ENCODE measurements at places on chromosomes 1 and 21.

DNA sequence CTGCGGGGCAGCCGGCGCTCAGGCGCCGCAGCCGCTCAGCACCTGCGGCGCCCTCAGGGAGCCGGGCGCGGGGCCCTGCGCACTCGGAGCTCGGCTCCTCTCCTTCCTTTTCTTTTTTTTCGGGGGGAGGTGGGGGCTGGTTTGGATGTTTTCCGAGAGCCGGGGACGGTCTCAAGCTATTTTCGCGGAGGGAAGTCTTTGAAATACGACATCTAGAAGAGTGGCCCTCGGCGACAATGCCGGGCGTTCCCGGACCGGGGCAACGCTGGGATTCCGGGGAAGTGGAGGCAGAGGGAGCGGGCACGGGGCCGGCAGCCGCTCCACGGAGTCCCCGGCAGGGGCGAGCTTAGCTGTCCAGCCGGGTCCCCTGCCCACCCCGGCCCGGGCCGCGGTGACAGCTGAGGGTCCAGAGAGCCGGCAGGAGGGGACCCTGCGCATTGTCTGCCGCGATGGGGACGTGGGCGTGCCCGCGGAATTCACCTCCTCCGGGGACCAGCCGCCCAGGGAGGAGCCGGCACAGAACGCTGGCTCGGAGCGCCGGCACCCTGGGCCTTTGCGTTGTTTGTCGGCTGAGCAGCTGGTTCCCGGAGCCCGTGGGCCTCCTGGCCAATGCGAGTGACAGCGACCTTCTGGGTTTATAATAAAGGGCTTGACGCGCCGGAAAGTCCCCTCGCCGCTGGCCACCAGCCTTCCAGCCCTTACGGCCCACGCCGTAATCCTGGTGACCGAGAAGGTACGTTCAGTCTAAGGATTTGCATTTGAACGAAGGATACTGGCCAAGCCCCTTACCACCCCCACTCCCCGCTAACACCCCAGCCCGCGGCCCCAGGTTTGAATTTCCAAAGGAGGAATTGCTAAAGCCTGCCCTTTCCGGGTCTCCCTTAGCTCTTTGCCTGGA, 582 bp downstream of the SLC37A1 start:
- peak; percentile 73 for DNase-seq

DNA sequence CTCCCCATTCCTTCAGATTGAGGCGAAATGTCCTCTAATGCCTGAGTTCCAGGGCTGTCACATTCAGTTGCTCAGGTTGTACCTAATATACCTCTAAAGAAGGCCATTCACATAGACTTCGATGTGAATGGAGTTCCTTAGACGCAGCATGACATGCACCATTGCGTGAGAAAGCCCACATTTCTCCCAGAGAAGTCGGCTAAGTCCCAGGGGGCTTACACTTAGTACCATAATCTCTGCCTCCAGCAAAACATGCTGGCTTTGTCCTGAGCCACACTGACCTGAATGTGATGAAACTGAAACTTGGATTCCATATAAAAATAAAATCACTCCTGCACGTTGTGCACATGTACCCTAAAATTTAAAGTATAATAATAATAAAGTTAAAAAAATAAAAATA, 23.2 kb upstream of the SLC2A1 start:
- DNase-seq: no peak

DNA sequence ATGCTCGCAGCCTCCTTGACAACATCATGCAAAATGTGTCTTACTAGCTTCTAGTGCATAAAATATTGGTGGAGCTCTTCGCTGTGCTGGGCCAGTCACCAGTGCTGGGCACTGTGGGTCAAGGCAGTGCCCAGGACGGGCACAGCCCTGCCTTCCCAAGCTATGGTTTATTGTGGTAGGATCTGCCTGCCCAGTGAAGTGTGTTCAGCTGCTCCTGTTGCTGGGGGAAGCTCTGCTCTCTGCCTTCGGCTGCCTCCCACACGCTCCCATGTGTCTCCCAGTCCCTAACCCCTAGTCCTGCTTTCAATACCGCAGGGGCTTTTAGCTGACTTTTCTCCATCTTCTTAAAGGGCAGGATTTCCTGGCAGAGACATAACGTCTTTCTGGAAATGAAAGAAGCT, 15.7 kb downstream of the EPHX1 start:
- DNase-seq: no peak

GRCh38 chr1:20615946-20616846, 17.1 kb upstream of the PINK1 start:
- DNase-seq: no peak

DNA sequence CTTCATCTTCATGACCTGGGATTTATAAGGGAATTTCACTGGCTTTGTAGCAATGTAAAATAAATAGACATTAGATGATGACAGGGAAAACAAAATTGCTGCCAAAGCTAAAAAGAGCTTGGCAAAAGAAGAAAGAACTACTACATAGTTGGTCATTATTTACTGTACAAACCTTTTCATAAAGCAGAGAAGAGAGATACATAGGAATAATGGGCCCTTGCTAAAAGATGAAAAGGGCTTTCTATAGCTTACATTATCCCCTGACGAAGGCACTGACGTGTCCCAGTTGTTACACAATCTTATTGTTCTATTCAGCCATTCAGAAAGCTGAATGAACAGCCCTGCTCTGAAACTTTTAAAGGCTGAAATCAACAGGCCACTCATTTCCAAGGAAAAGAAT, 57.1 kb downstream of the ZC3H11B start:
- DNase-seq: no peak

DNA sequence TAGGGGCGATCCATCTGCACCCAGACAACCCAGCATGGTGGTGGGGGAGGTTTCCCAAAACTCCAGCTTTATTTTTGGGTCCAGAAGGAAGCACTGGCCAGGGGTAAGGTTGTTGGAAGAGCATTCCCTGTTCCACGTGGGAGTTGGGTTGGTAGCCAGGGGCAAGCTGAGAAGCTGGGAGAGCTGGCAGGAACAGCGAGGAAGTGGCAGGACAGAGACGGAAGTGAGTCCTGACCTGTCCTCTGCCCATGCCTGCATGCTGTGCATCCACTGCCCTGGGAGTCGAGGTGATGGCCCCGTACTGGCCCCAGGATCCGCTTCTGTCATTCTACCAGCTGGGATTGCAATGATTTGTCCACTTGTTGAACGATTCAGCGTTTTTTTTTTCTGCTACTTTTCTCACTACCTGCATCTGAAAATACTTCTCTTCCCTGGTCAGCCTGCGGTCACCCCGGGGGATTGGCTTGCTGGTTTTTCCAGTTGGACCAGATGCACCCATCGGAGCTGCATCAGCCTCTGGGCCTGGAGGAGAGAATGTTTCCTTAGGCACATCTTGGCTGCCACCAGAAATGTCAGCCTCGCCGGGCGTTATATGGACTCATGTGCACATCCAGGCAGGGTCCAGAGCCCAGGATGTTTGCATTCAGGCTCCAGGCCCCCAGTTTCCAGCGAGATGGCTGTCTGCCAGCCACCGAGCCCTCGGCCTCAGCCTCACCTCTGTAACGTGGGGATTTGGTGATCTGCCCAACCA, 28.3 kb upstream of the TMPRSS2 start:
- DNase-seq: no peak

- DNase-seq: no peak
These were observed 14.6 kb downstream of the ARHGEF10L start for GRCh38 chr1:17553975-17554700.

- DNase-seq: no peak
These were observed 8.0 kb upstream of the FAM20B start for GRCh38 chr1:179017383-179018326.

GRCh38 chr21:32036756-32037155, 163.9 kb downstream of the HUNK start:
- no peak for DNase-seq

DNA sequence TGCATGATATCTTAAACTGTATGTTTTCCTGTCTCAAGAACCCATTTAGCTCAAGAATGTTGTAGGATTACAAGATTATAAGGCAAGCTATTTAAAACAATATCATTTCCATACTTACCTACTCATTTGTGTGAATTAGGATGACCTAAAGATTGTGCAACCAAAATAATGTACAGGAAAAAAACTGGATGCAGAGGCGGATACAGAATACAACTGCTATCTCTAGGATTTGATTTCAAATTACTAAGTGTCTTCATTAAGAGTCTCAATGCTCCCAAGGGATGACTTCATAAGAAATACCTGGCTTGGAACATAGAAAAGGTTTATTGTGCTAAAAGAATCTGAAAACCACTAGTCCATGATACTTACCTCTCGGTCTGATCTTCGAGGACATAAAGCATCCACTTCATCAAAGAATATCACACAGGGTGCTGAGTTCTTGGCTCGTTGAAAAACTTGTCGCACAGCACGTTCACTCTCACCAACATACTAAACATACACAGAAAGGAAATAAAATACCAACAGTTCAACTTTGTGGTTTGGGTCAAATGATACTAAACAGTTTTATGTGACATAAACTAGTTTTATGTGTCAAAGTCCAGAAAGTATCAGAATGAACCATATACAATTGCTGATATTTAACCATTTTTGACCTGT, 54.9 kb downstream of the NVL start:
- DNase-seq: no peak

DNA sequence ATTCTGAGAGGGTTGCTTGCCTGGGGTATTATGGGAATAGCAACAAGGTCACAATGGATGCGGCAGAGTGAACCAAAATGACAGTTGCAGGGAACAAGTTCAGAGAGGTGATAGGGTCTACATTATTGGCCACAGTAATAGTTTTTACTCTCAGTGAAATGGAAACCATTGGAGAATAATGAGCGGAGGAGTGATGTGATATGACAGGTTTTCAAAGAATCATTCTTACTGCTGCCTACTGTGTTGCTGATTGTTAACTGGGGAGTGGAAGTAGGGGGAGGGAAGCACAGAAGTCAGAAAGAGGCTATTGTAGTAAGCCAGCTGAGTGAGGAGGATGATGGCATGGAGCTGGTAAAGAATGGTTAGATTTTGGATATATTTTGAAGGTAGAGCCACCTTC, 195.2 kb upstream of the HOOK1 start:
- no peak for DNase-seq

DNA sequence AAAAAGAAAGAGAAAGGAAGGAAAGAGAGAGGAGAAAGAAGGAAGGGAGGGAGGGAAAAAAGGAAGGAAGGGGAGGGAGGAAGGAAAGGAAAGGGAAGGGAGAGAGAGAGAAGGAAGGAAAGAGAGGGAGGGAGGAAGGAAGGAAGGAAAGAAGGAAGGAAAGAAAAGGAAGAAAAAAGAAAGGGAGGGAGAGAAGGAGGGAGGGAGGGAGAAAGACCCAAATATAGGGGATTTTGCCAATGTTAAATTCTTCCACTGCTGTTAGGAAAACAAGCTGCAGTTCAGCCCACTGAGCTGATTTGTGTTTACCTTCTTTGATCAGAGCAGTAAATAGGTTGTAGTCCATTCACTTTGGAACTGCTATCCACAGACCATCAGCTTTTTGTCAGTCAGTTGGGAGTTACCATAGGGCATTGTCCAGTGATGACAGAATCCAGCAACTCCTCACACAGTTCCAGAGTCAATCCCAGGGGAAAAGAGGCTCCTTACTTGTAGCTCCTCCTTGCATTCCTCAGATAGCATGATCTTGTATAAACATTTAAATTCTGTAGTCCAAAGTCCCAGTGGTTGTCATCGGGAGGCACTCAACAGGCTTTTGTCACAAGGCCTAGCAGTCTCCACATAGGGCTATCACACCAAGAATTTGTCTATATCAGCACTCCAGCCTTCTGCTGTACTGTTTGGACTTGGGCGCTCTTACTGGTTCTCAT, 13.5 kb upstream of the PPP1R8 start:
- no peak for DNase-seq
